Fibroblast of lung (primary cell): ENCODE measurements at places on chromosomes 2 and 18. TPM values are rescaled to one million over a fixed set of nuclear protein-coding genes. Genes with fewer than 3 reads are reported as not detected.

DNA sequence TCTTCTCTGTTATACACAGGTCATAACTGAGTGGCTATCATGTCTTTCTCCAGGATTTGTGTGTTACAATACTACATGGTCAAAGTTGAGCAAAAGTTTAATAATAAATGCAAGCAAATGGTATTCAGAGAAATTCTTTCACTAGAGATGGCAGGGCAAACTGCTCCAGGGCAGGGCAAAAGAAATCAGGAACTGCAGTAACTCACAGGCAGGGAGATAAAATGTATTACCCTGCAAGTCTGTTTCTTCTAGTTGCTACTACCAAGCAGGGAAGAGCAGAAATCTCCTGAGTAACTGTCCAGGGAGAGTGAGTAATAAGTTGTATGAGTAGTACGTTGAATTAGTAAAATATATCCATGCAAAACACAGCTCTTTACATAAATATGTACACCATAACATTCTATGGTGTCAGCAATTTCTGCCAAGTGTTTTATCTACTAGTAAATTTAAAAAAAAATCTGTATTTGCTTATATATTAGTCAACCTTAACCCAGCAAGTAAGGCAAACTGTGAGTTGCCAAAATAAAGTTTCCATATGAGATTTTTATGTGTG, 404.1 kb downstream of the ZEB2 start:
- no peaks in the 10 kb centered on the region for H3K27me3 ChIP-seq
- DNase-seq, result peak; percentile 50
- H3K4me1 ChIP-seq, result peaks cover 5% of the 10 kb centered on the region
- H3K36me3 ChIP-seq, result no peaks in the 10 kb centered on the region

DNA sequence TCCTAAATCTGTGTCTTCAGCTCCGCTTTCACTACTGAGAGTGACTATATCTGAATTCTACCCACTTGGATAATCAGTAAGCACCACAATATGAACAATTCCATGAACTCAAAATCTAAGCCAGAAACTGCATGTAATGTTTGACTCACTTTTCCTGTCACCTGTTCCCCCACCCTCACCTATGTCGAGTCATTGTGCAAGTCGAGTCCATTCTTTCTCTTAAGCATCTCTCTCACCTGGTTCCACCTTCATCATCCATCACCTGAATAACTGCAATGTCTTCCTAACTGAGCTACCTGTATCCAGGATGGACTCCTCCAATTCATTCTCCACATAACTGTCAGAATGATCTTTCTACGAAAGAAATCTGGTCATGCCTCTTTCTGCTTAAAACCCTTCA, 58.2 kb downstream of the PPP1R1C start:
- no peak overlapping the region for H3K4me3 ChIP-seq
- H3K27me3 ChIP-seq, result no peaks in the 10 kb centered on the region
- H3K27ac ChIP-seq, result no peak overlapping the region
- H3K36me3 ChIP-seq, result no peaks in the 10 kb centered on the region
- H3K4me1 ChIP-seq, result peaks cover 8% of the 10 kb centered on the region

- H3K4me3 ChIP-seq, result no peak overlapping the region
- no peaks in the 10 kb centered on the region for H3K36me3 ChIP-seq
- no peak overlapping the region for H3K27ac ChIP-seq
- no peak for DNase-seq
- peaks cover 2% of the 10 kb centered on the region for H3K27me3 ChIP-seq
These were observed 773 bp downstream of the CMPK2 start for GRCh38 chr2:6864923-6865345.

DNA sequence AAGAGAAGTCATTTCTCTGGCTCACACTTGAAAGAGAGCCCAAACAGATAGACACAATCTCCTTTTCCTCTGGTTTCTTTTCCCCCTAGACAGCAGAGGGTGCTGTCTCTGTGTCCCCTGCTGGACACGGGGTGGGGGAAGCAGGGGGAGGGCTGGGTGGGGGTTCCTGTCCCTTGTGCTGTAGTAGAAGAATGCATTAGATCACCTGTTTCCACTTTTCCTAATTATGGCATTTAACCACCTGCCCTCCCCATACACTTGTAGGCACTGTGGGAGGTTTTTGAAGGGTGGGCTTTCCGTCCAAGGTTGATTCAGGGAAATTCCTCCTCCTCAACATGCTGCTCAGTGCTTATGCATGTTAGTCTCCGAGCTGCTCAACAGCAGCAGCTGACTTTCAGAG, 206.2 kb upstream of the EPAS1 start:
- no peaks in the 10 kb centered on the region for H3K27me3 ChIP-seq
- no peak for DNase-seq
- H3K4me1 ChIP-seq, result no peaks in the 10 kb centered on the region
- H3K4me3 ChIP-seq, result no peak overlapping the region
- H3K36me3 ChIP-seq, result no peaks in the 10 kb centered on the region
- no peak overlapping the region for H3K27ac ChIP-seq

DNA sequence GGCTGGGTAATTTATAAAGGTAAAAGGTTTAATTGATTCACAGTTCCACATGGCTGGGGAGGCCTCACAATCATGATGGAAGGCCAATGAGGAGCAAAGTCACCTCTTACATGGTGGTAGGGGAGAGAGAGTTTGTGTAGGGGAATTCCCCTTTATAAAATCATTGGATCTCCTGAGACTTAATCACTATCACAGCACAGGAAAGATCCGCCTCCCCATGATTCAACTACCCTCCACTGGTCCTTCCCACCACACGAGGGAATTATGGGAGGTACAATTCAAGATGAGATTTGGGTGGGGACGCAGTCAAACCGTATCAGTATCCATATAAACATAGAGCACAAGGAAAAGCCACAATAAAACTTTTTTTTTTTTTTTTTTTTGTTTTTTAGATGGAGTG, 172.6 kb upstream of the PIEZO2 start:
- peaks cover 18% of the 10 kb centered on the region for H3K4me1 ChIP-seq
- no peaks in the 10 kb centered on the region for H3K36me3 ChIP-seq
- no peak overlapping the region for H3K4me3 ChIP-seq

DNA sequence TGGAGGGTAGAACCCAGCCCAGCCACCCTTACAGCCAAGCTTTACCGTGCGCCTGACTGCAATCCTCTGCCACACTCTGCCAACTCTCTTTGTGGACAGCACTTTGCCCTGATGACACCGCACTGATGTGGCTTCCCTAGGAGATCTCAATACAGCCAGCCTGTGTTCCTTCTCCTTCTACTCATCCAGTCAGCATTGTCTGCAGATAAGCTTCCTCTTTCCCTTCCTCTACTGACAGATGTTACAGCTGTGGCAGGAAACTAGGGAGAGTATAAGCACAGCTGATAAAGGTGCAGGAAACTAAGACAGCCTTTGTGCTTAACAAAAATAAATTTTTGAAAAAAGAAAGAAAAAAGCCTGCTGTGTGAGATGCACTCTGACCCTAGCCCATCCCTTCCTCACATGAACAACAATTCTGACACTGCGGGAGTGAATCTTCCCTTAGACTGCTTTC, 25.0 kb downstream of the CEP68 start:
- H3K36me3 ChIP-seq, result peaks cover 3% of the 10 kb centered on the region
- DNase-seq, result no peak
- no peak overlapping the region for H3K4me3 ChIP-seq
- no peaks in the 10 kb centered on the region for H3K27me3 ChIP-seq
- peaks cover 3% of the 10 kb centered on the region for H3K4me1 ChIP-seq

DNA sequence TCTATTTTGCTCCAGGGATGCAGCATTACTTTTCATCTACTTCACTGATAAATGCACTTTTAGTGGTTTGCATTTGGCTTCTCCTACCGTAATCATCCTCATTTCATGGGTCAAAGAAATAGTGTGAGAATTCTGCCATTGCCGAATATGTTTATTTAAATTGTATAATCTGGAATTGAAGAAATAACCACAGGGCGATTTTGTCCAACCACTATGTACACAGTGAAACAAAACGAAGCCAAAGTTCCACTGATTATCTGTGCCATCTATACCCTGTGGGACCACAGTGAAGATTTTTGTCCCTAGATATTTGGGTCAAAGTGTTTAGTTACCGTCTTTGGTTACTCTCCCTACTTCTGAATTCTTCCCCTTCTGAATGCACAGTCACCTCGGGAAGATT, 888.6 kb upstream of the NRXN1 start:
- H3K36me3 ChIP-seq, result no peaks in the 10 kb centered on the region
- H3K27ac ChIP-seq, result no peak overlapping the region
- no peaks in the 10 kb centered on the region for H3K27me3 ChIP-seq
- H3K4me1 ChIP-seq, result peaks cover 3% of the 10 kb centered on the region
- peak; percentile 17 for DNase-seq
- H3K4me3 ChIP-seq, result no peak overlapping the region

- H3K27me3 ChIP-seq, result no peaks in the 10 kb centered on the region
- no peak overlapping the region for H3K4me3 ChIP-seq
- H3K4me1 ChIP-seq, result no peaks in the 10 kb centered on the region
- no peak overlapping the region for H3K27ac ChIP-seq
- no peaks in the 10 kb centered on the region for H3K36me3 ChIP-seq
- no peak for DNase-seq
These were observed 270.7 kb downstream of the PIEZO2 start for GRCh38 chr18:10878703-10879102.

DNA sequence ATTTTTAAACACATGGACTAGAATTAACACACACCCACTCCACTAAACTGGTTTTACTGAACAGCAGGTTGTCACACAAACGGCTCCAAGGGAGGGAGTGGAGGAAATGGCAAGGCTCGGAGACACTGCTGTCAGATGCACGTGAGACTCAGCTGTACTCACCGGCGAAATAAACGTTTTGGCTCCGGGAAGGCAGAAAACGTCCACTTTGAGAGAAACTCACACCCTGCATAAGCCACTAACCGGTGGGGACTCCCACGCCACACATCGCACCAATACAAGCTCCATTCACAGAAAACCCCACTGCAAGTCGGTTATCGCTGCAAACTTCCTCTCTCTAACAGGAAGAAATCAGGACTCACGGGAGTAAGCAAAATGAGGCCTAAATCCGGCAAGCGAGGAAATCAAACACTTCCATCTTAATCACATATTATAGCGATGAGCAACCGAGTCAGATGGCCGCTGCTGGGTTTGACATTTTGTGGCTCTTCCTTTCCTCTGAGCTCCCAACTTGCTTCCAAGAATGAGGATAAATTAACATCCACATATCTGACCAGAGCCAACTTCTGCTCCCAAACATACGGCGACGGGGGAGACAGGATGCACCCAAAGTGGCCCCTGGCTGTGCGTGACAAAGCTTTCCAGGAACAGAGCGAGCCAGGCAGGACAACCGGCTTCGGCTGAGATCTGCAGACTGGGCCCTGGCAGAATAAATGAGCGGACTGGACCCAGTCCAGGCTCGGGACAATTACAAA, 63.5 kb downstream of the HDAC4 start:
- H3K4me3 ChIP-seq, result no peak overlapping the region
- H3K36me3 ChIP-seq, result no peaks in the 10 kb centered on the region
- H3K4me1 ChIP-seq, result peaks cover 6% of the 10 kb centered on the region
- no peak for DNase-seq
- H3K27me3 ChIP-seq, result no peaks in the 10 kb centered on the region

GRCh38 chr2:86305195-86305914, 32.1 kb downstream of the REEP1 start:
- no peak overlapping the region for H3K27ac ChIP-seq
- H3K36me3 ChIP-seq, result no peaks in the 10 kb centered on the region
- H3K4me3 ChIP-seq, result no peak overlapping the region

GRCh38 chr18:49169037-49169521, 218.3 kb upstream of the SMAD7 start:
- H3K4me1 ChIP-seq, result no peaks in the 10 kb centered on the region
- H3K4me3 ChIP-seq, result no peak overlapping the region
- DNase-seq, result no peak

DNA sequence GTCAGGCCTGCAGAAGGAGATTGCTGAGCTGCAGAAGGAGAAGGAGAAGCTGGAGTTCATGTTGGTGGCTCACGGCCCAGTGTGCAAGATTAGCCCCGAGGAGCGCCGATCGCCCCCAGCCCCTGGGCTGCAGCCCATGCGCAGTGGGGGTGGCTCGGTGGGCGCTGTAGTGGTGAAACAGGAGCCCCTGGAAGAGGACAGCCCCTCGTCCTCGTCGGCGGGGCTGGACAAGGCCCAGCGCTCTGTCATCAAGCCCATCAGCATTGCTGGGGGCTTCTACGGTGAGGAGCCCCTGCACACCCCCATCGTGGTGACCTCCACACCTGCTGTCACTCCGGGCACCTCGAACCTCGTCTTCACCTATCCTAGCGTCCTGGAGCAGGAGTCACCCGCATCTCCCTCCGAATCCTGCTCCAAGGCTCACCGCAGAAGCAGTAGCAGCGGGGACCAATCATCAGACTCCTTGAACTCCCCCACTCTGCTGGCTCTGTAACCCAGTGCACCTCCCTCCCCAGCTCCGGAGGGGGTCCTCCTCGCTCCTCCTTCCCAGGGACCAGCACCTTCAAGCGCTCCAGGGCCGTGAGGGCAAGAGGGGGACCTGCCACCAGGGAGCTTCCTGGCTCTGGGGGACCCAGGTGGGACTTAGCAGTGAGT, 19.4 kb downstream of the FOSL2 start:
- no peak overlapping the region for H3K27ac ChIP-seq
- no peaks in the 10 kb centered on the region for H3K27me3 ChIP-seq
- DNase-seq, result no peak
- H3K4me1 ChIP-seq, result peaks cover 3% of the 10 kb centered on the region

GRCh38 chr2:137151731-137152130, 386.4 kb downstream of the THSD7B start:
- no peaks in the 10 kb centered on the region for H3K27me3 ChIP-seq
- H3K4me3 ChIP-seq, result no peak overlapping the region
- H3K27ac ChIP-seq, result no peak overlapping the region
- no peaks in the 10 kb centered on the region for H3K36me3 ChIP-seq
- no peaks in the 10 kb centered on the region for H3K4me1 ChIP-seq
- DNase-seq, result no peak

DNA sequence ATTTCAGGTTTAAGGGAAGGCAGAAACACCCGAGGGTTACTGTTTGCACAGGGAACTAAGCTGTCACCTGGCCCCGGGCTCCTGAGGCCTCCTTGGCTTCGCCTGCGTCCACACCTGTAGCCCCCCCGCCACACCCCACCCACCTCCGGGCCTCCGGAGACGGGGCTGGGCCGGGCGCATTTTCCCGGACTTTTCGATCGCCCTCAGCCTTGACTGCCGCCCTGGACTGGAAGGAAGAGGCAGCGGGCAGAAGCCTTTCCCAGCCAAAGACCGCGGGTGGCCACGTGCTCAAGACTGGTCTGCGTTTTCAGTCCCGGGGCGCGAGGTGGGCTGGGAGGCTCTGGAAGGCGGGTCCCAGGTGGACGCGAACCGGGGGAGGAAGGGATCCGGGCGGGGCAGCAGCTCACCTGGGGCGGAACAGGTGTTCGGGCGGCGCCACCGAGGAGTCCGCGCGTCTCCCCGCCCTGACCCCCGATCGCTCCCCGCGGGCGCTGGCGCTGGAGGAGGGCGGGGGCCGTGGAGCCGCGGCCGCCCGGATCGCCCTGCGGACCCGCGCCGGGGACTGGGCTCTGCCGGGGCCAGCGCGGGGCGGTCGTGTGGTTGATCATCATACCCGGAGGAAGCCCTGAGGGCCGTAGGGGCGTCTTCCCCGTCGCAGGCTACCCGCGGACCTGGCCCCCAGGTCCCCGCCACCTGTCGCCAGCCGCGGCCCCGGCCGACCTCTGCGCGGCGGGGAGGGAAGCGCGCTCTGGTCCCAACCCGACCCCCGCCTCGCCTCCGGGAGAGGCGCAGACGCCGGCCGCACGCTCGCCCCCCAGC, 3.2 kb downstream of the ID2 start:
- H3K36me3 ChIP-seq, result no peaks in the 10 kb centered on the region
- H3K27me3 ChIP-seq, result no peaks in the 10 kb centered on the region
- peak; percentile 52 for DNase-seq
- H3K27ac ChIP-seq, result peak overlapping the region; percentile 39
- peak overlapping the region; percentile 54 for H3K4me3 ChIP-seq

- DNase-seq, result peak; percentile 29
- no peaks in the 10 kb centered on the region for H3K27me3 ChIP-seq
- no peaks in the 10 kb centered on the region for H3K36me3 ChIP-seq
- H3K4me3 ChIP-seq, result no peak overlapping the region
These were observed 70.8 kb upstream of the NABP1 start for GRCh38 chr2:191607096-191607495.

CTAGE1 gene
- polyA plus RNA-seq, result 0.02 TPM in 1 of 2 replicates, not detected in the other

ANKRD30BL gene
- polyA plus RNA-seq, result not detected in 2 replicates

PSD4 gene
- polyA plus RNA-seq, result 1.0 and 1.4 TPM in 2 replicates

CABYR gene
- 6.5 and 7.3 TPM in 2 replicates for polyA plus RNA-seq

UGT1A10 gene
- not detected in 2 replicates for polyA plus RNA-seq

NCKAP5 gene
- 1.9 and 6.2 TPM in 2 replicates for polyA plus RNA-seq
